ENCODE measurements at places on chromosomes 1 and 21. TPM values are rescaled to one million over a fixed set of nuclear protein-coding genes. Genes with fewer than 3 reads are reported as not detected.
A peak's percentile ranks its signal among the peaks of the same experiment; 100 is the strongest.

GRCh38 chr1:53657891-53658396, 81.0 kb downstream of the GLIS1 start:
- no peak for DNase-seq

- DNase-seq: peak; percentile 10
These were observed 46.5 kb downstream of the OLFML3 start for GRCh38 chr1:114025609-114026401.

GRCh38 chr1:155996166-155996565, 17.8 kb upstream of the ARHGEF2 start:
- no peak for DNase-seq

DNA sequence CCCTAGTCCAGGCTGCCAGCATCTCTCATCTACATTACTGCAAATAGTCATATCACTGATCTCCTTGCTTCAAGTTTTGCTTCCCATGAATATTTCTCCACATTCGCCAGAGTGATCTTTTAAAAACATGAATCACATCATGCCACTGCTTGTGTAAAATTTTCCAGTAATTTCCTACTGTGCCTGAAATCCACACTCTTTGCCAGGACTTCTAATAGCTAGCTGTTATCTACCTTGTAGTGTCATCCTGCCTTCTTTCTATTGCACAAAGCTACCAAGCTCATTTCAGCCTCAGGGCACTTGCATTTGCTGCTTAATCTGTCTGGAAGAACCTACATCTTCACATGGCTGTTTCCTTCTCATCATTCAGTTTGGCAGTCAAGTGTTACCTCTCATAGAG, 33.9 kb upstream of the ZNF362 start:
- DNase-seq: no peak

- DNase-seq: peak; percentile 24
These were observed 5.1 kb upstream of the SSR2 start for GRCh38 chr1:156025876-156026275.

DNA sequence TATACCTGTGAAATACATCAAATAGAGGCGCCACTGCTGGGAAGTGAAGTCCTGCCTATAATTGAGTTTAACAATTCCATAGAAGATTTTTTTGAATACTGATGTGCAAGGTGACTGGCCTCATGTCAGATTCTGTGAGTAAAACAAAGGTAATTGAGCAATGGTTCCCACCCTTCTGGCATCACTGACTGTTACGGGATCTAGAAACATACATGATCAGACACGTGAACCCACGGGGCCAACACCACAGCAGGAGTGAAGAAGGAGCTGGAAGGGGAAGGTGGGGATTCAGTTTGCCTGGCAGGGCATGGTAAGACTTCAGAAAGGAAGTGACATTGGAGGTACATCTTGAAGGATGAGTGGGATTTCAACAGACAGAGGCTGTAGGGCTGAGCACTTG, 270.2 kb downstream of the DISC1 start:
- no peak for DNase-seq

DNA sequence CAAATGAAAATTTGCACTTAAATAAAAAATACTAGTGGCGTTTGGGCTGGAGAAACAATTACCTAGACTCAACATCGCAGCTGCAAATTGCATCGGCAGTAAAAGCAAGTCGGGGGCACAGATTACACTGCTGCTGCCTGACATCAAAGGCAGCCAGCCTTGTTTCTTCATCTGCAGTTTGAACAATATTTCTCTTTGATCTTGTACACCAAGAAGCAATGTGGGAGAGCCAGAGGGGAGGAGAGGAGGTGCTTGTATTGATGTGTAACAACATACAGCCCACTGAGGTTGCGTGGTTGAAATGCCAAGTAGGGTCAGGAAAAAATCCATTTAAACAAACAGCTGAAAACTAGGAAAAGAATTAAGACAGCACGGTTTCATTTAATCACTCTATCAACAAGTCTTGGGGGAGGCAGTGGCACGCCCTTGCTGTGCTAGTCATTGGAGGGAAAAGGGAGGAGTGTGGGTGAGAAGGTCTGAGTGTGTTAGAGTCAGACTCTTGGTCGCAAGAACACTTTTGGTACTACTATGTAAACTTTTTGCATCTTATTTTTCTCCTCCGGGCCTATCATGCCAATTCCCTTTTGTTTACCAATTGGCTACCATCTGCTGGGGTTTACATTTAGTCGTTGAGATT, 456.5 kb downstream of the OMA1 start:
- no peak for DNase-seq

GRCh38 chr1:21638531-21639341, 30.4 kb downstream of the RAP1GAP start:
- peak; percentile 67 for DNase-seq

GRCh38 chr1:228898582-228898992, 163.3 kb downstream of the RHOU start:
- no peak for DNase-seq

DNA sequence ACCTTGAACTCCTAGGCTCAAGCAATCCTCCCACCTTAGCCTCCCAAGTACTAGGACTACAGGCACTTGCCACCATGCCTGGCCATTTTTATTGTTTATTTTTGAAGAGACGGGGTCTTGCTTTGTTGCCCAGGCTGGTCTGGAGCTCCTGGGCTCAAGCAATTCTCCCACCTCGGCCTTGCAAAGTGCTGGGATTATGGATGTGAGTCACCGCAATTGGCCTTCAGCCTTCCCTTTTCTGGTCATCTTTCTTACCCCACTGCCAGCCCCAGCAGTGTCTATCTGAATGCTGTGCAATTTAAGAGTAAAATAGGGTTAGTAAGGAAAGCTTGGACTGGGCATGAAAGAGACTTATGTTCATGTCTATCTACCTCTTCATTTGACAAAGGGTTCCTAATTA, 6.1 kb upstream of the KLF17 start:
- no peak for DNase-seq

- DNase-seq: no peak
These were observed 6.8 kb downstream of the CDCA8 start for GRCh38 chr1:37699147-37699546.

GRCh38 chr1:178118524-178118923, 24.6 kb downstream of the RASAL2 start:
- DNase-seq: no peak

GRCh38 chr1:10033359-10033845, 644 bp downstream of the UBE4B start:
- DNase-seq: peak; percentile 31

GRCh38 chr1:30927448-30927847, 18.9 kb upstream of the SDC3 start:
- DNase-seq: no peak

DNA sequence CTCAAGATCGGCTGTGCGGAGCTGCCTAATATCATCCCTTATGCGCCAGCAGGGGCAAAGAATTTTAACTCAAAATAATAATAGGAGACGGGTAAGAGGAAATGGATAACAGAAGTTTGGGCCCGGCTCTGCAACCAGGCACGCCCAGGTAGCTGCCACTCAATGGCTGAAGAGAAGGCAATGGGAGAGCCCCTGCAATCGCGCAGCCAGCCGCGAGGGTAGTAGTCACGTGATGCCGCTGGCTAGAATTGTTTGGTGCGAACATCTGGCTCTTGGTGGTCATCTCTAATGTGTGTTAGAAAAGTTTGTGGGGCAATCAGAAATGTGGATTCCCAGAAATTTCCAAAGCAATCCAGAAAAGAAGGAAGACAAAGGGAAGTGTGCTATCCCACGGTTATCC, 12.3 kb downstream of the BARHL2 start:
- DNase-seq: no peak

Gene MATN1
- not detected for total RNA-seq

Gene CD34
- 57.5 TPM for total RNA-seq

Gene FCRL2
- 0.10 TPM for total RNA-seq

Gene CCDC185
- total RNA-seq: not detected
